ENCODE measurements at places on chromosomes 7 and 10.

DNA sequence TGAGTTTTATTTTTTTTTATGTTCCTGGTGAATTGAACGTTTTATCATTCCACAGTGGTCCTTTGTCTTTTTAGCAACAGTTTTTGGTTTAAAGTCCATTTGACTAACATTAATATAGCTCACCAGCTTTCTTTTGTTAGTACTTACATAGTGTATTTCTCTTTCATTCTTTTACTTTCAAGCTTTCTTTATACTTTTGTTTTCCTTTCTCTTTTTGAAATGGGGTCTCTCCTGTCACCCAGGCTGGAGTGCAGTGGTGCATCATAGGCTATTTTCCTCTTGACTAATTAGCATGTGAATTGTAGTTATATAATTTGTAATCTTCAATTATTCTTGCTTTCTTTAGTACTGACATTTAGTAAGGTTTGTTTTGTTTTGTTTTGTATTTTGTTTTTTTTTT is 27.8 kb downstream of the GARIN1A start:
- peaks cover 22% of the 10 kb centered on the region for H3K4me1 ChIP-seq
- no peak overlapping the region for H3K4me3 ChIP-seq
- peaks cover 57% of the 10 kb centered on the region for H3K27me3 ChIP-seq
- no peak overlapping the region for H3K27ac ChIP-seq

DNA sequence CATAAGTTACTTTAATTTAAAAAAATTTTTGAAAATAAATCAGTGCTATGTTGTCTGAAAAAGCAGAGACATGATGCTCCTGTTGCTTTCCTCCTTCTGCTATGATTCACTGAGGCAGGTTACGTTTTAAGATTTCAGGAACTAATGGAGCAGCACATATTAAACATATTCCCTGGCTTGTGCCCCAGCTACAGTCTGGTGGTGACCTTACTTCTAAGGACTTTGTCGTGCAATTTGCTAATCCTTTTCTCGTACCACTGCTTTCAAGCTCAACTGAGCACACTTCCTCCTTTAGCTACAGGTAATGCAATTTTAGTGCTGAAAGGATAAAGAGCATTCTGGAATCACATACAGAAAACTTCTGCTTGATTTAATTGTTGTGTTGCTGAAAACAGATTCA is 16.2 kb upstream of the PRR15 start:
- no peak overlapping the region for H3K27ac ChIP-seq
- no peak overlapping the region for H3K4me3 ChIP-seq
- peaks cover 9% of the 10 kb centered on the region for H3K4me1 ChIP-seq

DNA sequence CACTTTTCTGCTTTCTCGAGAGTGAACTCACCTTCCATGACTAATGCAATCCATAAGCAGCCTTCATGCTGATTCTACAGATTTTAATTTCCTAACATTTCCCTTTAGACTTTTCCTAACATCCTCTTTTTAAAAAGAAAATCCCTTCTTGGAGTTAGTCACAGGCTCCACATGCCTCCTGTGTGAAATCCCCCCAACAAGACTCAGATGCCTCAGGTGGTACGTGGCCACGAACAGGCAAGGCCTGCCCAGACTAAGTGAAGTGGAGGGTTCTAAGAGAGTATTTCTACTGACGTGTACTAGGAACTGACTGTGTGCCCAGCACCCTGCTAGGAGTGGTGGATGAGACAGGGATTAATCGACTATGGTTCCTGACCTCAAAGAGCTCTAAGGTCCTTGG is 125.9 kb upstream of the HPS1 start:
- no peaks in the 10 kb centered on the region for H3K36me3 ChIP-seq
- H3K27ac ChIP-seq, result no peak overlapping the region
- H3K4me1 ChIP-seq, result no peaks in the 10 kb centered on the region

GRCh38 chr10:6095810-6096570 is 7.2 kb downstream of the RBM17 start:
- H3K36me3 ChIP-seq, result no peaks in the 10 kb centered on the region
- no peak overlapping the region for H3K27ac ChIP-seq
- no peak for DNase-seq
- peaks cover 27% of the 10 kb centered on the region for H3K4me1 ChIP-seq

- H3K4me3 ChIP-seq, result no peak overlapping the region
- no peaks in the 10 kb centered on the region for H3K36me3 ChIP-seq
- no peaks in the 10 kb centered on the region for H3K27me3 ChIP-seq
- no peak overlapping the region for H3K27ac ChIP-seq
Observed at GRCh38 chr10:86658261-86658741, 4.0 kb downstream of the OPN4 start.

DNA sequence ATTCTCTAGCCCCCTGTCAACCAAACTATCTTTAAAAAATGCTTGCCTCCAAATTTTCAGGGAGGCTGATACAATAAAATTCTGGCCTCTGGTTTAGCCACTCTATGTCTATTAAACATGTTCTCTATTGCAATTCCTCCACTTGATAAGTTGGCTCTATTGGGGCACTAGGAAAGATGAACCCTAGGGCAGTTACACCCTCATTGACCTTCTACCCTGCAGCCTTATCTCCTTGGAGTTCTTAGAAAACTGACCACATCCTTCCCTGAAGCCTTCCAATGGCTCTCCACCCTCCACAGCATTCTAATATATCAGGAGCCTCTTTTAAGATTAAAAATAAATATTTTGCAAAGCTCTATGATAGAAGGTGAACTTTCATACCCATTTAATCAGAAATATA is 30.6 kb downstream of the SVOPL start:
- peak overlapping the region; percentile 12 for H3K4me3 ChIP-seq
- no peak for DNase-seq
- H3K27ac ChIP-seq, result no peak overlapping the region
- H3K27me3 ChIP-seq, result peaks cover 19% of the 10 kb centered on the region

- no peak for DNase-seq
- H3K36me3 ChIP-seq, result no peaks in the 10 kb centered on the region
- H3K4me3 ChIP-seq, result no peak overlapping the region
- H3K27ac ChIP-seq, result no peak overlapping the region
- H3K27me3 ChIP-seq, result peaks cover 8% of the 10 kb centered on the region
Observed at GRCh38 chr7:30278849-30279652, 5.3 kb upstream of the ZNRF2 start.

DNA sequence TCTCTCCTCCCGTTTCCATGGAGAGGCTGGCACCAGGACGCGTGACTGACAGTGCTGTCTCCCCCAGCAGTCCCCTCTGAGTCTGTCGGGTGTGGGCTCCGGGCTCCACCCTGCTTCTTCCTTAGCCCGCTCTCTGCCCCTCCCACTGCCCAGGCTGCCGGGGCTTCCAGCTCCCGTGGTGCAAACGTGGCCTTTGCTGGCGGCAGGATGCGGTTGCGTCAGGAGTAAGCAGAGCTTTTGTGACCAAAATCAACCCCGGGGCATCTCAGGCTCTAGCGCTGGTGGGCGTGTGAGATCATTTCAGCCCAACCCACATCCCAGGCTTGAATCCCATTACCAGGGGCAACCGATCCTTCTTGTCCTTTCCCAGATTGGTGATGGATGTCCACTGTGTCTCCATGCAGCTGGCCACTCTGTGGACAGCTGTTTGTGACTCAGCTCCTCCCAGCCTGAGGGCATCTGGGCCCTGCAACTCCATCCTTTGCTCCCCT is 28.2 kb downstream of the PTPRE start:
- no peak overlapping the region for H3K4me3 ChIP-seq
- H3K27me3 ChIP-seq, result no peaks in the 10 kb centered on the region
- peak overlapping the region; percentile 67 for H3K27ac ChIP-seq
- peak; percentile 18 for DNase-seq
- no peaks in the 10 kb centered on the region for H3K36me3 ChIP-seq
- H3K4me1 ChIP-seq, result peaks cover 28% of the 10 kb centered on the region

- no peaks in the 10 kb centered on the region for H3K36me3 ChIP-seq
- no peak overlapping the region for H3K4me3 ChIP-seq
- H3K27me3 ChIP-seq, result no peaks in the 10 kb centered on the region
Observed at GRCh38 chr10:3421537-3422257, 249.1 kb upstream of the PITRM1 start.

GRCh38 chr10:121722665-121723064 is 124.4 kb upstream of the FGFR2 start:
- no peak overlapping the region for H3K4me3 ChIP-seq
- no peaks in the 10 kb centered on the region for H3K4me1 ChIP-seq
- H3K36me3 ChIP-seq, result peaks cover 13% of the 10 kb centered on the region
- no peaks in the 10 kb centered on the region for H3K27me3 ChIP-seq

DNA sequence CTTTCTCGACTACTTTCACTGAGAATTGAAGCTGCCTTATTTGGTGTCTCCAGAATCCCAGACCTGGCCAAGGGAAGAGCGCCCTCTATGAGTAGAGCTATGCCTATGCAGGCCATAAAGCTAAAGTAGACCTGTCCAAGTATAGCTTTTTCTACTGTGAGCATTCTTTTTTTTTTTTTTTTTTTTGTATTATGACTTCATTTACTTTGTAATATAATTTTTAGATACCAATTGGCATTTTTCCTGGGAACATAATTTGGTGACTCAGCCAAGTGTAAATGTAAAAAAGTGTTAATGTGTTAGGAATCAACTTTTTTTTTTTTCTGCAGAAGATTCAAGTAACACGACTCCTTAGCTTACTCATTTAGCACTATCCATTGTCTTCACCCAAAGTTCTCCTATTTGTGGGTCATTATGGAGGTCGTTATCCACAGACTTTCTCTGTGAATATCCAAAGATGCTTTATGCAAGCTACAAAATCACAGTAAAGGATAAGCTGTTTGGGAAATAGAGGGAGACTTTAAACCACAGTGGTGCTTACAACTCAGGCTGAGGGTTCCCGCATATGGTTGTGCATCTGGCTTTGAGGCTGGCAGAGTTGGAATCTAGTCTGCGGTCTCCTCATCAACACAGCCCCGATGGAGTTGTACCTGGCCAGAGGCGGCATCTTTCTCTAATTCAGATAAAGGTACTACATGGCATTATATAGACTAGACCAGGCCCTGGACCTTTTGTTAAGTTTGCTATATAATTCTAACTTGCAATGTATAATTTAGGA is 1040.2 kb upstream of the SORCS1 start:
- no peaks in the 10 kb centered on the region for H3K36me3 ChIP-seq
- H3K4me1 ChIP-seq, result no peaks in the 10 kb centered on the region
- H3K27ac ChIP-seq, result no peak overlapping the region
- no peak overlapping the region for H3K4me3 ChIP-seq

GRCh38 chr10:52491246-52491995 is 177.3 kb downstream of the DKK1 start:
- no peak overlapping the region for H3K27ac ChIP-seq
- no peak for DNase-seq
- H3K27me3 ChIP-seq, result peaks cover 2% of the 10 kb centered on the region
- H3K4me3 ChIP-seq, result no peak overlapping the region
- no peaks in the 10 kb centered on the region for H3K4me1 ChIP-seq
- no peaks in the 10 kb centered on the region for H3K36me3 ChIP-seq

DNA sequence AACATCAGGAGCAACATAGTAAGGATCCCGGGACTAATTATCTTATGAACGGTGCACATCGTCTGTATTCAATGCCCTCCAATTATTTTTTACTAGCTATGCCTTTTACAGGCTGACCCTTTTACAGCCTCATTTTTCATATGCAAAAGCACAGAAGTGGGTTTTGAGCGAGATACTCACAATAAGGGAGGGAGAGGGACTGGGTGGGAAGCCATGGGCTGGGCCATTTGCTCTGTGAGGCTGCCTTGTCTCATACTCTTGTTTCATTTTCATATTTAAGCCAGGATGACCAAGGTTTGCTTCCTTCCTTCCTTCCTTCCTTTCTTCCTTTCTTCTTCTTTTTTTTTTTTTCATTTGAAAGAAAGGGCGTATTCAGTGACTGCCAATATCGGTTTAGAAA is 259.3 kb downstream of the TRIL start:
- no peaks in the 10 kb centered on the region for H3K27me3 ChIP-seq
- H3K4me1 ChIP-seq, result peaks cover 38% of the 10 kb centered on the region
- no peak overlapping the region for H3K27ac ChIP-seq
- peaks cover 4% of the 10 kb centered on the region for H3K36me3 ChIP-seq
- H3K4me3 ChIP-seq, result no peak overlapping the region

- H3K4me3 ChIP-seq, result no peak overlapping the region
- peaks cover 4% of the 10 kb centered on the region for H3K27me3 ChIP-seq
- H3K27ac ChIP-seq, result no peak overlapping the region
- no peak for DNase-seq
- H3K36me3 ChIP-seq, result no peaks in the 10 kb centered on the region
- H3K4me1 ChIP-seq, result peaks cover 32% of the 10 kb centered on the region
Observed at GRCh38 chr10:114064151-114065048, 20.7 kb downstream of the ADRB1 start.

Data from neural crest cell (in vitro differentiated cells).